ENCODE measurements at places on chromosomes 5 and 9.
A peak's percentile ranks its signal among the peaks of the same experiment; 100 is the strongest.

GRCh38 chr5:151870820-151871219, 53.8 kb downstream of the GLRA1 start:
- DNase-seq: peak; percentile 84

GRCh38 chr9:112507001-112507680, 20.5 kb downstream of the KIAA1958 start:
- DNase-seq: no peak

DNA sequence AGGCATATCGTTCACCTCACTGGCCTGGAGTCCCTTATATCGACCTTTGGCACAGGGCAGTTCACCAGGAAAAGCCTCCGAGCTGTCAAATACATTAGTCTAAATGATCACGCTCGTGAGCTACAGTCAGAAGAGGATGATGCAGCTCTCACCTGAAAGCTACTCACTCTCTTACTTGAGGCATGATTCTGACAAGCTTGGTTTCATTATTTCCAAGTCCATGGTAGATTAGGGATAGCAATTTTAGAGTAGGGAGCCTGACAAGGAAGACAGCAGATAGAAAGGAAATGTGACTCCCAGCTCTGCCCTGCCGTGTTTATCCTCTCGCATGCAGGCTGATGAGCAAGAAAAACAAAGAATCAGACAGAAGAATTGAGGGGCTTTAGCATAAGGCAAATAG, 98.0 kb upstream of the MAP1B start:
- DNase-seq: no peak

DNA sequence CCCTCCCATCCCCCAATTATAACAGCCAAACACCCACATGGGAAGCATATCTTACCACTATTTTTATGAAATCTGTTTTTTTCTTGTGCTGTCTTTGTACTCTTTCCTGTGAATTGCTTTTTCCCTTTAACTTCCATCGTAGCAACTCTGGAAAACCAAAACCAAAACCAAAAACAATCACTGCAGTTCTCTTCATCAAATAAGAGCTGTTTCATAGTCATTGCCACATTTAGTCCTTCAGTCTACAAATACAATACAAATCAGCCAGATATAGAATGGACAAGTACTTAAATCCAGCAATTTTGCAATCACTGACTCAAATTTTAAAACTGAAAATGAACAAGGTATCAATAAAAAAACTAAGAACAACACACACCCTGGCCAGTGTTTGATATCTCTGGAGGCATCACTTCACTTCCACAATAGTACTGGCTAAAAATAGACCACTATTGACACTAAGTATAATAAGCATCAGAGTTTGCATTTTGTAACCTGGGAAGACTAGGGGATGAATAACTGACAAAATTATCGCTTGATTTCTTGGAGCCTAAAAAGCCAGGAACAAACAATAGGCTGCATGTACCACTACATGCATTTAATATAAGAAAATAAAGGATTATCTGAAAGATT, 5.4 kb downstream of the PUM3 start:
- no peak for DNase-seq

DNA sequence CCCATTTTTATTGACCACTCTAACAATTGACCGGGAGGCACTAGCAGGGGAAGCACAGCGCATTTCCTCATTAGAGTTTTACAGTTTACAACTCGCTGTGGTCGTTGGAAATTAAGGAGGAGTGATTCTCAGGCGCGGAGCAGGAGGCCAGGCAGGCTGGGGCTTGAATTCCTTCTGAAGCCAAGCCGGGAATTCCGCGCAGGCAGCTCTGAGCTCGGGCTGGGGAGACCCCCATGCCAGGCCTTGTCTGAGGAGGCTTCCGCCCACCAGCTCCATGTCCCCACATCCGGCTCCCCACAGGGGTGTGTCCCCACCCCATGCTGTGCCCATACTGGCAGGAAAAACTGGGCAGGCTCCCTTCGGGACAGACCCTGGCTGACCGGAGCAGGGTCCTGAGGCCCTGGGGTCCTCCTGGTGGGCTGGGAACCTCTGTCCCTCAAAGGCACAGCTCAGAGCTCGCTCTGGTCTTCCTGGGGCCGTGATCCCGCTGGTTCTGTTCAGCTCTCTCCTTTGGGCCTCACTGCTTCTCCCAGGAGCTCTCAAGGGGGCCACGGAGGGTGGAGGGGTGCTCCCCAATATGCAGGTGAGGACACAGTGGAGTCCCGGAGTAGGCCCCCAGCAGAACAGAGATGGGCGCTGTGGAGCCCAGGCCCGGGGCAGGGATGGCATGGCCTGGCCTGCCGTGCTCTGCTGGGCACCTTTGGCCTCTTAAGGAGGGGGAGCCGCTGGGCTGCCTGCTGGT, 1.3 kb upstream of the NRARP start:
- DNase-seq: no peak

GRCh38 chr9:131418143-131419025, 24.5 kb downstream of the PRRC2B start:
- peak; percentile 39 for DNase-seq

GRCh38 chr5:133287500-133287899, 235.7 kb downstream of the HSPA4 start:
- peak; percentile 56 for DNase-seq

DNA sequence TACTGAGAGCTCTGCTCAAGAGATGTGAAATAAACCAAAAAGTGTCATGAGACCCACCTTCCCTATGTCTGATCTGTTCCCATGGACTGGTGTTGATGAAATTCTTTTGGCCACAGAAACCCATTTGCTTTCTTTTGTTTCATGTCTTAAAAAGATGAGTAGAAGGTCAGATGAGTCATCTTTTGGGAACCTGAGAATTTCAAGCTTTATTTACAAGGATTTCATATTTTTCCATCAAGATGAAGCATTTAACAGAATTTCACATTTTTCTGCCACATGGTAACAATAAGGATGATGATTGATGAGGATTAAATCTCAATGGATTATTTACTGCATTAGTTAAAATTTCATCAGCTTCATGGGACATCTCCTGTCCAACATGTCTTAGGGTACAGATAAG, 337.8 kb downstream of the DEPDC1B start:
- DNase-seq: no peak

- no peak for DNase-seq
Observed at GRCh38 chr5:107957051-107957450, 286.3 kb upstream of the EFNA5 start.

GRCh38 chr5:101370181-101370580, 467.1 kb upstream of the ST8SIA4 start:
- DNase-seq: no peak

- DNase-seq: peak; percentile 68
Observed at GRCh38 chr9:127569886-127570401, 42.1 kb upstream of the STXBP1 start.

DNA sequence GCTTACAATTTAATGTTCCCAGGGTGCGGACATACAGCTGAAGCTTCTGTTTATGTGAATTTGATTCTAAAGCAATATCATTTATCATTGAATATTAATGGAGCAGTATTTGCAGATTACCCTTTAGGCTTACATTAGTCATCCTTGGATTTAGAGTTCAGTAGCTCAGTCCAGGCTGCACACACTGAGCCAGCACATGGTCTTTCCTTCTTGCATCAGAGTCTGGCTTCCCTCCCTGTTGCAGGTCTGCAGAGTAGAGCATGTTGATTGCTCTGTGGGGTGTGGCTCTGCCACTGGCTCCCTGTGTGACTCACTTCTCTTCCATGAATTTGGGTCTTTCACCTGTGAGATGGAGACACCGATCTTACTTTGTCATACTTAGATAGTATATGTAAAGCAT, 36.8 kb downstream of the NSG2 start:
- DNase-seq: peak; percentile 80

DNA sequence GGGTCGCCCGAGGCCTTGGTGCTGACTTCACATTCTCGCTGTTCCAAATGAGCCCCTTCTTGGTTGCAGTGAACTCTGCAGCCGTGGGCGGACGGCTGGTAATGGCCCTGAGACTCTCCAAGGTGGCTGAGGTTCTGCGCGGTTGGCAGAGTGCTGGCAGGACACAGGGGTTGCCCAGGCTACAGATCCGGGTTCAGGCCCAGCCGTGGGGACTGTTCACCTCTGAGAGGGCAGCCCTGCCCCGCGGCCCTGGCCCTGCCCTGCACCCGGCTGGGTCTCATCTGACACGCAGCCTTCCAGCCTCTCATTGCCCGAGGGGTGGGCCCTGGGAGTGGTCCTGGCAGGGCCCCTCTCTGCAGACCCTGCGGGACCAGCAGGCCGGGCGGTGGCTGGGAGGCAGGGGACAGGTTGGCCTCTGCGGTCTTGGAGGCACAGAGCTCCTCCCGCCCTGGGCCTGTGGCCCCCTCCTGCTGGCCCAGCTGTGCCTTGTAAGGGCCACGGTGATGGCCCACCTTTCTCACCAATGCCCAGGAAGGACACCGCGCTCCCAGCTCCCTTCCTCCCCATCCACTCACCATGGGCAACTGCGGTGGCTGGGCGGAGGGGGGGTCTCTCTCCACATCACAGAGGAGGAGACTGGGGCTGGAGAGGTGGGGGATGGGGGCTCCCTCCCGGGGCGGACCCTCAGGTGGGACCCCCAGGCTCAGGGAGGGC, 51.6 kb downstream of the AHRR start:
- DNase-seq: peak; percentile 41

GRCh38 chr5:53030893-53031292, 41.7 kb downstream of the ITGA2 start:
- no peak for DNase-seq

DNA sequence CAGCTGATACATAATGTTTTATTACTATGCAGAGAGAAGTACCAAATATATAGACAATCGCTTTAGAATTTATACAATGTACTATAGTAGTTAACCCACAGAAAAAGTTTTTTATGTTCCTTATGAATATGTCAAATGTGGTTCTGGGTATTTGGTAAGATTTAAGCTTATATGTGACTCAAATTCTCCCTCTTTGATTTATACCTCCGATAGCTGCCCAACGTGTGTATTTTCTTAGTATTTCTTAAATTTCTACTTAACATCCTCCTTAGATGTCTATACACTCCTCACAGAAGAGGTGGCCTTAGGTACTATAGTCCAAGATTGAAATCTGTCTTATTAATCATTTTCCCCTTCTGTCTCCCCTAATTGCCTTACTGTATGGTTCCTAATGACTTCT, 138.6 kb upstream of the TNFAIP8 start:
- DNase-seq: no peak

DNA sequence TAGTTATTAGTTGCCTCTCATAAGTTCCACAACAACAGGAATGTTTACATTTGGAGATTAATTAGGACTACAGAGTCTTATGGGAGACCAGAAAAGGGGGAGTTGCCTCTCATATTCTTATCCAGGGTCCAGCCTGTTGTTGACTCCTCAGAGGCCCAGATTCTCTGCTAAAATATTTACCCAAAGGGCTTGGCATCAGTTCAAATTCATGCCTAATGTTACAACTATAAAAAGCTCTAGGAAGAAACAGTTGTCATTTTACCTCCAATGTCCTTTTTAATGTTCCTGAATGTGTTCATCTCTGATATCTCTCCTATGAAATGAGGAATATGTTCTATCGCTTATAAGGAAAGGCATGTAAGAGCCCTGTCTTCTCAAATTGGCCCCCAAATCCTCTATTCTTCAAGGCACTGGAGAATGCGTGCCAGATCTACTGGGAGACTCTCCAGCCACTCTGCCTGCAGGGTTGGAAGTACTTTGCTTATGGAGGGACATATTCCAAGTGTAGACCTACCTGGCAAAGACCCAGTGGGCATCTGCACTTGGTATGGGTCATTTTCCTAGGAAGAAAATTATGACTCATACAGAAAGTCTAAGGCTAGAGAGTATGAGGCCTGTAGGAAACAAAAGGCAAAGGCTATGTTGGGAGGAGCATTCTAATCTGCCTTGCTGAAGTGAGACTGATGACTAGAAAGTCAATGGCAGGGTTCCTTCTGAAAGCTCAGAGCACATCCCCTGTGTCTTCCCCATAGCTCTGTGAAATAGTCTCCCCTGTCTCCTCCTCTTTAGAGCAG, 192.6 kb downstream of the ESM1 start:
- no peak for DNase-seq

DNA sequence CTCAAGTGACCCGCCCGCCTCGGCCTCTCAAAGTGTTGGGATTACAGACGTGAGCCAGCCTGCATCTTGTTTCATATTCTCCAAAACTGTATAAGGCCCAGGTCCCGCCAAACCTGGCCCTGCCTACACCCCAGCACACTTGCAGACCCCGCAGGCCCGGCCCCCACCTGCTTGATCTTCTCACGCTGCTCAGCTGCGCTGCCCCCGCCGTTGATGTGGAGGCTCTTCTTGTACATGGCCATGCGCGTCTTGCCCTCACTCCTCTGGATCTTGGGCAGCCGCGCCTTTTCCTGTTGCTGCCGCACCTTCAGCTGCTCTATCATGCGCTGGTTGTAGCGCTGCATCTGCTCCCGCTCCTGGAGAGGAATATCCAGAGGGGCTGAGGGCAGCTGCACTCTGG, 49.0 kb upstream of the FBXW11 start:
- no peak for DNase-seq

- no peak for DNase-seq
Observed at GRCh38 chr5:132019857-132020555, 8.5 kb upstream of the ACSL6 start.

GRCh38 chr9:69215774-69216485, 41.9 kb downstream of the TJP2 start:
- DNase-seq: no peak

DNA sequence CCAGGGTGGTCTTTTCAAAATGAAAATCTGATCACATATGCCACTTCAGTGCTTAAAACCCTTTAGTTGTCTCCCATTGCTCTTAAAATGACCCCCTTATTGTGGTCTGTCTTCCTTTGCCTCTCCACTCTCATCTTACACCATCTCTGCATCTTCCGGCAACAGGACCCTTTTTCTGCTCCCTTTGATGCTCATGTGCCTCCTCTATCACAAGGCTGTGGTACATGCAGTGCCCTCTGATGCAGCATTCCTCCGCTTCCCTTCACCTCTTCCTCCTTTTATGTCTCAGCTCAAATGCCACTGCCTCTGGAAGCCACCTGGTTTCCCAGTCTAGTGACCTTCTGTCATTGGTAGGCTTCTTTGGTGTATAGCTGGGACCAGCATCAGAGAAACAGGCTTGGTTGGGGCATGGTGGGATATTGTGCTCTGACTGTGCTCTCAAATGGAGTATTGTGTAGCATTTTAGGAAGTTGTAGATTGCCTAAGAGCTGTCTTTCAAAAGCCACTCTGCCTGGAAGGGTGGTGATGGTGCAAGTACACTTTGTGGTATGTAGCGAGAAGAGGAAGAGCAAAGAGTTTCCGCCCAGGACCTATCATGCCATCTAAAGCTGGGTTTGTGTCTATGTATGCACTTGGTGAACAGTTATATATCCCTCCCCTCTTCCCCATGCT, 28.1 kb downstream of the ARHGAP26 start:
- no peak for DNase-seq

- DNase-seq: no peak
Observed at GRCh38 chr5:166959766-166960165, 1331.7 kb upstream of the WWC1 start.

DNA sequence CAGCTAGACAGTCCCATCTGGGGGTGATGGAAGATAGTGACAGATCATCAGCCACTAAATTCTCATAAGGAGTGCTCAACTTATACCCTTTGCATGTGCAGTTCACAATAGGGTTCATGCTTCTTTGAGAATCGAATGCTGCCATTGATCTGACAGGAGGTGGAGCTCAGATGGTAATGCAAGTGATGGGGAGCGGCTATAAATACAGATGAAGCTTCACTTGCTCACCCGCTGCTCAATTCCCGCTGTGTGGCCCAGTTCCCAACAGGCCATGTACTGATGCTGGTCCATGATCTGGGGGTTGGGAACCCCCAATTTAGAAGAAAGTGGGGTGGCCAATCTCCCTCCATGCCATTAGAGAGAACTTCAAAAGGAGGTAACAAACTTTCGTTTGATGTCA, 44.9 kb upstream of the ZNF462 start:
- DNase-seq: no peak

- no peak for DNase-seq
Observed at GRCh38 chr9:115085773-115086377, 32.1 kb downstream of the TNC start.
